ENCODE measurements at places on chromosomes 3 and 15.

DNA sequence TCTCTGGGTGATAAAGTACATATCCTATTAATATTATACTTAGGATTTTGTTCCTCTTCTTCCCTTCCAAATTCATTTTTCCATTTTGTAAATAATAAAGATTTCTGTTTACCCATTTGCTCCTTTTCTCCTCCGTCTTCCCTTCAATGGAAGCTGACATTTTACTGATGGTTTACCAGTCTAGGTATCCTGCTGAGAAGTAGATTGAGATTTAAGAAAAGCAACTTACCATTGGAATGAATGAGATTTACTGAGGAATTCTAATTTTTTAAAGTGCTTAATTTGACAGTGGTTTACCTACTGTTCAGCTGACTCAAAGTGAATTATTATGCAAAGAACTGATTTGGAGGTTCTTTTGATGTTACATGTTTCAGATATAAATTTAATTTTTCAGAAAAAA is 2.4 kb downstream of the C15orf61 start:
- no peak for DNase-seq

GRCh38 chr3:126414961-126415660 is 20.4 kb downstream of the CFAP100 start:
- DNase-seq, result no peak

GRCh38 chr15:37086521-37086920 is 13.8 kb downstream of the MEIS2 start:
- DNase-seq, result no peak

GRCh38 chr3:36401056-36401455 is 20.8 kb downstream of the STAC start:
- DNase-seq, result no peak

- DNase-seq, result no peak
Measured at GRCh38 chr15:89898614-89899294, 5.0 kb upstream of the AP3S2 start.

GRCh38 chr3:13030684-13031083 is 42.5 kb downstream of the IQSEC1 start:
- DNase-seq, result no peak

- no peak for DNase-seq
Measured at GRCh38 chr3:171028779-171029232, 2.3 kb upstream of the SLC2A2 start.

- DNase-seq, result no peak
Measured at GRCh38 chr15:92637626-92638025, 17.9 kb downstream of the FAM174B start.

All from stimulated activated CD8-positive, alpha-beta memory T cell treated with anti-CD3 and anti-CD28 coated beads, Interleukin-15, amount 100 ng/mL, for 1 hour (primary cell).